ENCODE measurements at places on chromosomes 5 and 9. TPM values are rescaled to one million over a fixed set of nuclear protein-coding genes. Genes with fewer than 3 reads are reported as not detected.

DNA sequence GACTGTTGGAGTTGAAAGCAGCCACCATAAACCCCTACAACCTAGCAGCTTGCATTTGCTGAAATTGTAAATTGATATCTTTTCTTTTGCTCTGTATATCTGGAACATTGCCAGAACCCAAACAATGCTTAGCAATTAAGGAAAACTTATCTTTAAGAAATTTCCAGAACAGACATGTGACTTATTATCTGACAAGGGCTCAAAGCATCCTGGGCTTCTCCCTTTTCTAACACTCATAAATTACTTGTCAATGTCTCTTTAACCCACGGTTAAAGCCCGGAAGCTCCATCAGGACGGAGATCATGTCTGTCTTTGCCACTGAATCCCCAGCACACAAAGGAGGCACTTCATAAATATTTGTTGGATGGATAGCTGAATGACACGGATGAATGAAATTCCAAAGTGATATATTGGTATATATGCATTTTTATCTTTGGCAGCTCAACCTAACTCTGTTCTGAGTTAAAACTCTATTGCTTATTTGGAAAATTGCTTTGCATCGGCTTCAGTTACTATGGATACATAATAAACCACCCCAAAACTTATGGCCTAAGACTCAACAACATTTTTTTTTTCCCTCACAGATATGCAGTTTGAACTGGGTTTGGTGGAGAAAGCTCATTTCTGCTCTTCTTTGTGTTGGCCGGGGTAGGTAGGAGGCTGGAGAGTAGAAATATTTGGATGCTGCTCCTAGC is 103.1 kb upstream of the CLINT1 start:
- DNase-seq, result peak; percentile 34

GRCh38 chr9:136856541-136857141 is 4.5 kb downstream of the MAMDC4 start:
- peak; percentile 74 for DNase-seq

DNA sequence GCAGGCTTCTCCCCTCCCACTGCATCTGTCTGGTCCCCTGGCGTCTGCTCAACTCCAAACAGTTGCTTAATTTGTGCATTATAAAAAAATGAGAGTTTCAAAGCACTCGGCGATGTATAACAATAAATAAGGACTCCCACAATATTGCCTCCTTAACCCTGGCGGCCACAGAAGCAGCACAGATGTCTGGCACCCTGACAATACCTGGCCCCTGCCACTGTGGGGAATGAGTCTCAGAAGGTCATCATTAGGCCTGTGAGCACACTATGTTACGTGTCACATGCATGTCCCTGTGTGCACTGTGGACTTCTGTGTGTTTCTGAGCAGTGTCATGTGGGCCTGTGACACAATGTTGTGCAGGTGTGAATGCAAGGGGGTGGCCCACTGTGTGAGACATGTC is 236.5 kb downstream of the PBX3 start:
- DNase-seq, result no peak

DNA sequence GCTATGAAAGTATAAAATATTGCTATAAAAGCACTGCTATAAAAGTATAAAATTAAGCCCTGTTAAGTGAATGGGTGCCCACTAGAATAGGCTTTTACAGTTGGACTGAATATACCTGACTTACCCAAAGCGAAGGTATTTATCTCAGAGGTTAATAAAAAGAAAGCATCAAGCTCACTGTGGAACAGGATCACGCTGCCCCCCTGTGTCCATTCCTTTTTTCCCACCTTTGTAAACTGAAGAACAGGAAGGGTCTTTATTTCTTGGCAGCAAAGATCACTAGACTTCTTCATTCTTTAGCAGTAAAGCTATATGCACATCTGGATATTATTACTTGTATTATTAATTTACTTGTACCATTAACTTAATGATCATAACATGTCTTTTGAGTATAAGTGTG is 22.1 kb upstream of the PLPP6 start:
- DNase-seq, result peak; percentile 38

DNA sequence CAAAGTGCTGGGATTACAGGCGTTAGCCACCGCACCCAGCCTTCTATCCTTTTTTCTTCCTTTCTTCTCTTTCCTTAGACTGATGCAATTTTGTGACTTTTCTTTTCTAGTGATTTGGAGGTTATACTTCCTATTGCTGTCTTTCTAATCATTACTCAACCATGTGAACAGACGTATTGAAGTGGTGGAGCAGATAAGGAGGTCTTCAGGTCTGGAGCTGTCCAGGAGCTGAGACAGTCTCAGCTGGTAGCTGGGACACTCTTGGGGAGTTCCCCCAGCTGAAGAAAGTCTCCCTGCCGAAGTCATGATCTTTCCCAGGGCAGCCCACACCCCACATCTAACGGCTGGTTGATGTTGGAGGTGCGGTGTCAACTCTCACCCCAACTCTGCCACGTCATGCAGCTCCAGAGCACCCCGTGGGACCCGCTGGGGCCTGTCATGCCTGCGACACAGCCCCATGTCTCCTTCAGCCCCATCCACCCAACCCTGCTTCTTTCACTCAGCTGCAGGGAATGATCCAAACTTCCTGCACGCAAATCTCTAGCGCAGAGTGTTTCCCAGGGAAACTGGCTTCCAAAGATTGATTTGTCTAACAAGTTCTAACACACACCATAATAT is 41.1 kb downstream of the NSUN2 start:
- DNase-seq, result peak; percentile 32

- no peak for DNase-seq
Measured at GRCh38 chr5:36570301-36571095, 35.9 kb upstream of the SLC1A3 start.

- no peak for DNase-seq
Measured at GRCh38 chr5:172636279-172637050, 4.6 kb upstream of the NEURL1B start.

- no peak for DNase-seq
Measured at GRCh38 chr5:35246900-35247647, 16.8 kb upstream of the PRLR start.

- peak; percentile 92 for DNase-seq
Measured at GRCh38 chr9:134283111-134283515, 43.1 kb upstream of the RXRA start.

DNA sequence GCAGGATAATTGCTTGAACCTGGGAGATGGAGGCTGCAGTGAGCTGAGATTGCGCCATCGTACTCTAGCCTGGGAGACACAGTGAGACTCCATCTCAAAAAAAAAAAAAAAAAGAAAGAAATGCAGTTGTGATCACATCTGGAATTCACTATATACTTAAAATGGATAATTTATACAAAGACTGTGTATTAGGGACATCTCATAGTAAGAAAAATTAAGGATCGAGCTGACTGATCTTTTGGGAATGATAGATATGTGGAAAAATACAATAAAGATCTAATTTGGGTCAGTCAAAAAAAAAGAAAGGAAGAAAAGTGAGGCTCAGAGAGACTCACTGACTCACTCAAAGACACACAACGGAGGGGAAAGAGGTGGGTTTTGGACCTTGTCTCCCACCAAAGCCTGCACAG is 73.2 kb upstream of the STXBP1 start:
- peak; percentile 97 for DNase-seq

- no peak for DNase-seq
Measured at GRCh38 chr5:35908228-35908627, 30.2 kb downstream of the CAPSL start.

- DNase-seq, result peak; percentile 90
Measured at GRCh38 chr9:129140397-129141065, 29.3 kb downstream of the PTPA start.

GRCh38 chr9:35847792-35848572 is 19.0 kb downstream of the TMEM8B start:
- peak; percentile 98 for DNase-seq

DNA sequence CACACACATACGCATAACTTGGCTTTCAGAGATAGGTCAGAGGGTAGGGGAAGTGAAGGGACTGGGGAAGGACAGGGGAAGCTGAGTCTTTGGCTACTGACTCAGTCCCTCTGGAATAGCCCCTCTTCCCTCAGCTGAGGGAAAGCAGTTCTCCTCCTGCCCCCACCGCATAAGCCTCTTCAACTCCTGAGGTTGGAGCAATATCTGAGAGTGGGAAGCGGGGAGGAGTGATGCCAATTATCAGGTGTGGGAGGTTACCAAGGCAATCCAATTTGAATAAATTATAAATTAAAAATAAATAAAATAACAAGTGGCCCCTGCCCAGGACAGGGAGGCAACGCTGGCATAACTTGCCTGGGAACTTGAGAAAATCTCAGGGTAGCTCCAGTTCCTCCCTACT is 1.7 kb upstream of the STOML2 start:
- DNase-seq, result peak; percentile 10

DNA sequence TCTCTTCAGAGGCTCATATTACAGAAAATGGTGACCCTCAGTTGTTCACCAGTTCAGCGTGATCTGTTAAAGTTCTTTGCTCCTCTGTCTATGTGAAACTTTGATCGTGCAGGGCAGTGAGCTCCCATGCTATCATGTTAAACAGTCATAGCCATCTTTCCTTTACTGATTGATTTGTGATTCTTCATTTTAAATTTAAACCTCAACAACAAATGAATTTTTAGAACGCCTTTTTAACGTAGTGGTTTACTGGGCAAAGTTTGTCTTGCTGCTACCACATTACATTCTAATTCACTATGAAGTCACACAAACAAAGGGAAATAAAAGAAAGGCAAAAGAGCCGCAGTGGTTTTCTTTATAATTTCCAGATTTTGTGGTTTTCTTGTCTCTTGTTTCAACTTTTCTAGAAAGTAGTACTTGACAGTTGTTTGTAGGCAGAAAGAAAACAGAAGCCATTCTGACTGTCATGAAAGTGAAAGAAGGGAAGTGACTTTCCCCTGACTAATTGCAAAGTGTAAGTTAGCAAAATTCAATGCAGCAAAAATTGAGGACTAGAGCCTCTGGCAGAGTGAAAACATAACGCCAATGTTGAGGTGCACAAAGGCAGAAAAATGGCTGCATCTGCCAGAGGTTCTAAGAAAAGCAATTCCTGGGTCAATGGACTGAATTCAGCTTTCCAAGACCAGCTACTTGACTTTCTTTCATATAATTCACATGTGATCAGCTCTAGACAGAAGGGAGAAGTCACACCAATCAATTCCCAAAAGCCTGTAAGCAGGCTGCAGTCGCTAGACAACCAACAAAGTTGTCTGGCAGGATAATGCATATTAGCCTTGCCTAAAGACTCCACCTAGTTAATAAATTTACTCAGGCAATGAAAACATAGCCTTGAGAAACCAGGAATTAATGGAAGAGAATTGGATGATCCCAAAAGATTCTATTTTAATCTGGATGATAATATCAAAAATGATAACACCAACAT is 7.1 kb upstream of the IFNA6 start:
- peak; percentile 52 for DNase-seq

- DNase-seq, result no peak
Measured at GRCh38 chr9:33894316-33894715, 77.4 kb downstream of the UBE2R2 start.

- peak; percentile 53 for DNase-seq
Measured at GRCh38 chr9:26243726-26244125, 565.5 kb upstream of the TUSC1 start.

DNA sequence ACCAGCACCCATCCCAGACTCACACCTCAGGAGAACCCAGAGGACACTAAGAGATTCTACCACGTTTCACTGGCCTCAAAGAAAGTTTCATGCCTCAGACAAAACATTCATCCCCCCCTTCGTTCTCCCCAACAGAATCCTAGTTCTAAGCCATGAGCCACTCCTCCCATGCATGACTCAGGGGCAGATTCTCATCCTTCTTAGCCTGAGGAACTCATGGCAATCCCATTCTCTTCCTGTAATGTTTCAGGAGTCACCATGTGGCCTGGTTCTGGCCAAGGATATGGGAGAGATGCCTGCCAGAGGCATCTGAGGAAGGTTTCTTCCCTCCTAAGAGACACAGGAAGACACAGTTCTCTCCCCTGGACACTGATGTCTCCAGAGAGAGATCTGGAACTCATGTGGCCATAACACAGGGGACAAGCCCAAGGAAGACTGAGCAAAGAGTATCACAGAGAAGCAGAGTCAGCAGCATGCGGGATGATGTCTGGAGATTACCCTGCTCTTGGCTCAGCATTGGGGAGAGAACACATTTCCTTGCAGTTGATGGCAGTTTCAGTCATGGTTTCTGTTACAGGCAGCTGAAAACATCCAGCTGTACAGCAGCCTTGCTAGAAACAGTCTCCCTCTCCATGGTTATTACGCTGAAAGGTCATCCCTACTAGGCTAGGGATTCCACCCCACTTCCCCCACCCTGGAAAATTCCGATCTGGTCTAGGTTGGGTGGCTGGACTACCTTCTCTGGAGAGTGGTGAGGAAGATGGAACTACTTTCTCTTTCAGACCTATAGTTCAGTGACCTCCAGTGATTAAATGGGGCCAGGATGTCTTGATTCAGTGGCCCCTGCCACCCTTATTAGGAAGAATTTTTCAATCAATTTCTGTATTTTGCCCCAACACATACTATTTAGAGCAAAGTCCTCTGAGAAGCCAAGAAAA is 115.4 kb downstream of the ZNF608 start:
- DNase-seq, result peak; percentile 69

GRCh38 chr9:4515958-4516375 is 25.7 kb downstream of the SLC1A1 start:
- DNase-seq, result no peak

GRCh38 chr9:71975833-71976232 is 64.4 kb downstream of the C9orf85 start:
- DNase-seq, result no peak

DNA sequence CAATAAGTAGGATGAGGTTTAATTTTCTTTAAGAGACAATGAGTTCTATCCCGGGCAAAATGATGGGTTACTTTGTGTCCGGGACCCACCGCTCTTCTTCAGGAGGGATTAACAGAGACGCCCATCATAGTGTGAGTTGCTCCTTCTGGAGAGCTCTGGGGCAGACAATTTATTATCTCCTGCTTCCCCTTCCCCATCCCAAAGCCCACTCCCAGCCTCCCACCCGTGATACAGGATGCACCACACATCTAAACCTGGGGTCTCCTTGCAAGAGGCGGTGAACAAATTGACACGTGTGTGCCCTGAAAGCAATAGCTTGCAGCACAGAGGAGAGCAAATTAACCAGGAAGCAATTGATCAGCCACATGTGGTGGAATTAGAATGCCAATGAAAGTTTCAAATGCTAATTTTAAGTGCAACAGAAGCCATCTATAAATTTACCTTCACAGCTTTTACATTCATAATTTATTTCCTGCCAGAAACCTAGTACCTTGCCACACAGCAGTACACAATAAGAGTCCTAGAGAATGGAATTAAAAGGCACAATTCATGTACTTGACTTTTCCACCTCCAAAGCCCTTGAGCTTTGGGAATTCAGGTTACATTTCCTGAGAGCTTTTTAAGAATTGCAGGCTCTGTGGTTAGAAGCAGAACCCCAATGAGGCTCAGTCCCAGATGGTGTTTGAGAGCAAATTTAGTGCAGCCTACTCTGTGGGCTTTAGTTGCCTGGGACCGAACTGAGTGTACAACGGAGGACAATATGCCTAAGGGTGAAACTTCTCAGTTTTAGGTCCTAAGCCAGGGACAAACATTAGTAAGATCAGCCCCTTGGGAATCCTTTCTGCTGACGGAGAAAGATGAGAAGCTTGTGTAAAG is 399.6 kb downstream of the MED10 start:
- DNase-seq, result no peak

The SPATA31A7 gene
- not detected for total RNA-seq

The TMOD1 gene
- total RNA-seq, result not detected

The FGD3 gene
- total RNA-seq, result not detected

The FGF1 gene
- 2.9 TPM for total RNA-seq

The INSYN2B gene
- total RNA-seq, result 3.5 TPM

The SLC34A3 gene
- total RNA-seq, result not detected

The ARL14EPL gene
- not detected for total RNA-seq

The GFI1B gene
- not detected for total RNA-seq

The MSX2 gene
- 1.5 TPM for total RNA-seq

Data from osteoblast (primary cell).